ENCODE measurements at places on chromosomes 7 and 10.

DNA sequence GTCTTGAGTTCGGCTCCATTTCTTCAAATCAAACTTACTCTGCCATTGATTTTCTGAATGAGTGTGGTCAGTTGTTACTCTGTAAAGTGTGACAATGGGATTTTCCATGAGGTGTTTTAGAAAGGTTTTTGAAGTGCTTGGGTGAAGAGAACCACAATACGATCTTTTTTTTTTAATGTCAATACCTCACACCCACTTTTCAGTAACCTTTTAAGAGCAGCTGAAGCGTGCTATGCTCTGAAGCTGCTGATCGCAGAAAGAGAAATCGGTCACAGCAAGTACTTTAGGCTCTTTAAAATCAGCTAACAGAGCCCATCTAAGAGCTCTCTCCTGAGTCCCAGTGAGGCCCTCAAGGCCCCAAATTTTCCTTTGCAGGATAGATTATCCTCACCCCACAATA is 34.4 kb upstream of the YAE1 start:
- no peak for DNase-seq

DNA sequence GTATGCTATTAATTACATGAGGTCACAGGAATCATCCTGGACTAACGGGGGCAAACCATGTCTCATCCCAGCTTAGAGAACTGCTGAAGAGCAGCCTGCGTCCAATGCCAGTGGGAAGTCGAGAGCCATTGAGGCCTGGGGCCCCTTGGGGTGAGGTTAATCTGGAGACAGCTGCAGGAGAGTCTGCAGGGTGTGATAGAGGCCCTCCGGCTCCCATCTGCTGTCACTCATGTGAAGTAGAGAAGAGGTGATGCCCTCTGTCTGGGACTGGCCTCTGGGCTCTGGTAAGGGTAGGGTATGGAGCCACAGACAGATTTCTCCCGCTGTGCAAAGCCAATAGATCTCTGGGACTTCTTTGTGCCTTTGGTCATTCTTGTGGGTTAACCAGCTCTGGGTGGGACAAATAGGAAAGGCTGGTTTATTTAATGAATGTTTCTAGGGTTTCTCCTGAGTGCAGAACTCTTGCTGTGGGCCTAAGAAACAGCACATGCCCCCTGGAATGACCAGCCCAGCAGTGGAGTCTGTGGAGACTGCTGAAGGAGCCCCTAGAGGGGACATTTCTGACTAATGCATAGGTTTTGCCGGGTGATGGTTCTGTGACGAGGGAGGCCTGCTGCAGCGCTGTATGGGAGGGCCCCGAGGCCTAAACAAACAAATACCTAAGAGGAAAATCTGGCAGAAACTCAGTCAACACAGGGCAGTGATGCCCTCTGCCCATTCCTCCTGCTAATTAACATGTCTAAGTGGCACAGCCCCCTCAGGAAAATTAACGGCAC is 34.5 kb downstream of the CRHR2 start:
- DNase-seq, result no peak

- DNase-seq, result no peak
These were observed 379.1 kb downstream of the TCERG1L start for GRCh38 chr10:130932326-130933007.

- DNase-seq, result no peak
These were observed 113.5 kb downstream of the PLCE1 start for GRCh38 chr10:94107191-94107590.
